Glomerular endothelial cell (primary cell): ENCODE measurements at places on chromosomes 13 and 19. TPM values are rescaled to one million over a fixed set of nuclear protein-coding genes. Genes with fewer than 3 reads are reported as not detected.

The ETV2 gene
- total RNA-seq: 0.70 and 2.3 TPM in 2 replicates

- no peak for DNase-seq
Observed at GRCh38 chr13:25175026-25175425, 2.9 kb upstream of the AMER2 start.

DNA sequence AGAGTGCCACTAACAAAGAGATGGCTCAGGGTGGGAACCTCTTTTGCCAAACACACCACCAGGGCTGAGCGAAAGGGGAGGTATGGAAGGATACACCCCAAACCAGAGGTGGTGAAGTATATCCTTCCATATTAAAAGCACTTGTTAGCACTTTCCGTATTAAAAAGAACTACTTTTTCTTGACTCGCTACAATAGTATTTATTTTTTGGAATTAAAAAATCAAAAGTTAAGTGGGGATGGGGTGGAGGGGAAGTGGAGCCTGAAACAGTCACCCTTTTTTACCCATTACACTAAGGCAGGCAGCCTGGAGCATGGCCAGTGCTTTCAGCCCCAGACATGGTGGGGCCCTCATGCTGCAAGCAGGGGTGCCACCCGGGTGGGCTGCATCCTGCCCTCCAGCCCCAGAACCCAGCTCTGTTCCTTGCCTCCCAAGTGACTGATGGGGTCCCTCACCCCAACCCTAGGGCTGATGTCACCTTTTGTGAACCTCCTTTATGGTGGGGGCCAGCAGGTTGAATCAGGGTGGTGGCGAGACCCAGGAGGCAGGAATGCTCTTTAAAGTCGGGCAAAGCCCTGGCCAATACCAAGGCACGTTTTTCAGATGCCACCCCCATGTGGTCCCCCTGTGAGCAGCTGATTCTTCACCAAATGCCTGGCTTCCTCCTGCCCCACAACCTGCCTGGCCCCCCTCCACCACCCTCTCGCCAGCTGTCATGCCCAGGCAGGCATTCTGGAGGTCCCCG, 31.0 kb downstream of the LYL1 start:
- DNase-seq: no peak

- DNase-seq: no peak
Observed at GRCh38 chr19:48443256-48443655, 2.5 kb upstream of the GRWD1 start.

GRCh38 chr13:85671336-85671735, 127.9 kb downstream of the SLITRK6 start:
- no peak for DNase-seq

DNA sequence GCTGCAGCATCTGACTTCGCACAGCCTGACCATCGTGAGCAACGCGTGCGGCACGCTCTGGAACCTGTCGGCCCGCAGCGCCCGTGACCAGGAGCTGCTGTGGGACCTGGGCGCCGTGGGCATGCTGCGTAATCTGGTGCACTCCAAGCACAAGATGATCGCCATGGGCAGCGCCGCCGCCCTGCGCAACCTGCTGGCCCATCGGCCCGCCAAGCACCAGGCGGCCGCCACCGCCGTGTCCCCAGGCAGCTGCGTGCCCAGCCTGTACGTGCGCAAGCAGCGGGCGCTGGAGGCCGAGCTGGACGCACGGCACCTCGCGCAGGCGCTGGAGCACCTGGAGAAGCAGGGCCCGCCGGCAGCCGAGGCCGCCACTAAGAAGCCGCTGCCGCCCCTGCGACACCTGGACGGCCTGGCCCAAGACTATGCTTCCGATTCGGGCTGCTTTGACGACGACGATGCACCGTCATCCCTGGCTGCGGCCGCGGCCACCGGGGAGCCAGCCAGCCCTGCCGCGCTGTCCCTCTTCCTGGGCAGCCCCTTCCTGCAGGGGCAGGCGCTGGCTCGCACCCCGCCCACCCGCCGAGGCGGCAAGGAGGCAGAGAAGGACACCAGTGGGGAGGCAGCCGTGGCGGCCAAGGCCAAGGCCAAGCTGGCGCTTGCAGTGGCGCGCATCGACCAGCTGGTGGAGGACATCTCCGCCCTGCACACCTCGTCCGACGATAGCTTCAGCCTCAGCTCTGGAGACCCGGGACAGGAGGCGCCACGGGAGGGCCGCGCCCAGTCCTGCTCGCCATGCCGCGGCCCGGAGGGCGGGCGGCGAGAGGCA, 13.6 kb downstream of the C19orf25 start:
- DNase-seq: no peak

GRCh38 chr13:110407531-110407930, 100.4 kb downstream of the COL4A2 start:
- DNase-seq: no peak

DNA sequence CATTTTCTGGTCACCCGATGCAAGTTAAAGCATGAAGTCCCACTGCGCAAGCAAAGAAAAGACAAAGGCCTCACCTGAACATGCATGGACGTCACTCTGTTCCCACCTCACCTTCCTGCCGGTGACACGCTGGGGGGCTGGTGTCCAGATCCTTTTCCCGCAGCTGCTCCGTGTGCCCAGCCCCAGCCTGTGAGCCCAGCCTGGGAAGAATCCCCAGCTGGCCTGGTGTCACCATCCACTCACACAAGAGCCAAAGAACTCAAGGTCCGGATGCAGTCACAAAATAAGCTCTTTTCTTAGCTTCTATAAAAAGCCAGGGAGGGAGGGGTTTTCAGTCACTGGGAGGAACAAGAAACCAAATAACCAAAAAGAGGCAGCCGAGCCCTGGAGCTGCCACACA, 249.9 kb downstream of the COL4A1 start:
- no peak for DNase-seq

GRCh38 chr19:1433119-1434039, 4.8 kb upstream of the RPS15 start:
- no peak for DNase-seq

The ATP4B gene
- total RNA-seq: 0.58 TPM in 1 of 2 replicates, not detected in the other

GRCh38 chr19:4829001-4829712, 2.4 kb downstream of the TICAM1 start:
- no peak for DNase-seq

GRCh38 chr13:97435794-97436193, 1.8 kb downstream of the RAP2A start:
- no peak for DNase-seq

- DNase-seq: no peak
Observed at GRCh38 chr19:10586396-10586795, 716 bp downstream of the AP1M2 start.

DNA sequence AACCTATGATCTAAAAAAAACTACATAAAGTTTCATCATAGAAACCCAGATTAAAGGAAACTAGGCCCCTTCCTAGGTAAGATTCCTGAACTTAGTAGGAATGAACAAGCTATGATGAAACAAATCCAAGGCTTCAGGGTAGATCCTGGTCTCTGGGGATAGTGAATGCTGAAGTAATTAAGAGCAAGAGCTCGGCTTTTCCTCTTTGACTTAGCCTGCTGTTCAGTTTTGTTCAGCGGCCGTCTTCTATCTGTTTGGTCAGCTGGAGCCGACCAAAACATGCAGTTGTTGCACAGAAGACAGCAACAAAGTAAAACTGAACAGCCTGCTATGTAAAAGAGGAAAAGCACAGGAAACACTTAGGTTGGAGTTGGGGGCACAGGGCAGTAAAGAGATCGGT, 44.1 kb upstream of the RFXAP start:
- no peak for DNase-seq

The SCN1B gene
- 4.7 and 21.2 TPM in 2 replicates for total RNA-seq

DNA sequence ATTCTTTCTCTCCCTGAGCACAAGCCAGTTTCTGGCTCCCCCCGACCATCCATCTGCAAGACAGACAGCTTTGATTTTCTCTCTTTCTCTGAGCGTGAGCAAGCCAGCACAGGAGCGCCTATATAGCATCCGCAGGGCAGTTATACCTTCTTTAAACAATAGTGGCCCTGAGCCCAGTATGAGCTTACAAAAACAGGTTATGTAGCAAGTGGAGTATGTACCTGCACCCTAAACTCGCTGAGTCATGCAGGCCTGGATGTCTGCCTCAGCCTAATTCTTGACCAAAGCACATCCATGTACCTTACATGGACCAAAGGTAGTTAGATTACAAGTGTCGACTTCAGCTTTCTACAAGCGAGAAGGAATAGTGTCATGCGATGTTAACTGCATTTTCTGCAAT, 61.7 kb downstream of the RAP2A start:
- no peak for DNase-seq

The ZNF540 gene
- 0.18 and 0.34 TPM in 2 replicates for total RNA-seq

The ZBTB32 gene
- not detected in 2 replicates for total RNA-seq

GRCh38 chr13:61857198-61857597, 441.5 kb upstream of the PCDH20 start:
- no peak for DNase-seq

- no peak for DNase-seq
Observed at GRCh38 chr19:5693195-5694166, 3.4 kb downstream of the RPL36 start.

The YJEFN3 gene
- 0.53 TPM in 1 of 2 replicates, not detected in the other for total RNA-seq

- DNase-seq: no peak
Observed at GRCh38 chr19:47895165-47895782, 9.2 kb upstream of the SULT2A1 start.

DNA sequence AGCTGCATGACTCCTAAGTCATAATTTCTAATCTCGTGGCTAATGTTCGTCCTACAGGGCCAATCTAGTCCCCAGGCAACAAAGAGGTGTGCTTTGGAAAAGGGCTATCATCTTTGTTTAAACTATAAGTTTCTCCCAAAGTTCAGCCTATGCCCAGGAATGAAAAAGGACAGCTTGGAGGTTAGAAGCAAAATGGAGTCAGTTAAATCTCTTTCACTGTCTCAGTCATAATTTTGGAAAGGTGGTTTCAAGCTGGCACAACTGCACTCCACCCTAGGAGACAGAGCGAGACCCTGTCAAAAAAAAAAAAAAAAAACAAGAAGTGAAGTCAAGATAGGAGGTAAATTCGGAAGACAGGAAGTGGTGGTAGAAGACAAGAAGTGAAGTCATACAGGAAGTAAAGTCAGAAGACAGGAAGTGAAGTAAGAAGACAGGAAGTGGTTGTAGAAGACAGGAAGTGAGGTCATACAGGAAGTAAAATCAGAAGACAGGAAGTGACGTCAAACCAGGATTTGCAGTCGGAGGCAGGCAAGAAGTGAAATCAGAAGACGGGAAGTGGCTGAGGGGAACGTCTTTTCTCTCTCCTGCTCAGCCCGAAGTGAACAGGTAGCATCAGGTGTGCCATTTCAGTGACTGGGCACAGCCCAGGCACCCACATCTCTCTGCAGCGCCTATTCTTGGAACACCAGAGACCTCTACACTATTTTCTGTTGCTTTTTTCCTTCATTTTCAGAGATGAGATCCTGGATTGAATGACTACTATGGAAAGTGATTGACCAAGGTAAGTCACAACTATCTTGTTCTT, 32.2 kb downstream of the GP6 start:
- DNase-seq: peak; percentile 14

DNA sequence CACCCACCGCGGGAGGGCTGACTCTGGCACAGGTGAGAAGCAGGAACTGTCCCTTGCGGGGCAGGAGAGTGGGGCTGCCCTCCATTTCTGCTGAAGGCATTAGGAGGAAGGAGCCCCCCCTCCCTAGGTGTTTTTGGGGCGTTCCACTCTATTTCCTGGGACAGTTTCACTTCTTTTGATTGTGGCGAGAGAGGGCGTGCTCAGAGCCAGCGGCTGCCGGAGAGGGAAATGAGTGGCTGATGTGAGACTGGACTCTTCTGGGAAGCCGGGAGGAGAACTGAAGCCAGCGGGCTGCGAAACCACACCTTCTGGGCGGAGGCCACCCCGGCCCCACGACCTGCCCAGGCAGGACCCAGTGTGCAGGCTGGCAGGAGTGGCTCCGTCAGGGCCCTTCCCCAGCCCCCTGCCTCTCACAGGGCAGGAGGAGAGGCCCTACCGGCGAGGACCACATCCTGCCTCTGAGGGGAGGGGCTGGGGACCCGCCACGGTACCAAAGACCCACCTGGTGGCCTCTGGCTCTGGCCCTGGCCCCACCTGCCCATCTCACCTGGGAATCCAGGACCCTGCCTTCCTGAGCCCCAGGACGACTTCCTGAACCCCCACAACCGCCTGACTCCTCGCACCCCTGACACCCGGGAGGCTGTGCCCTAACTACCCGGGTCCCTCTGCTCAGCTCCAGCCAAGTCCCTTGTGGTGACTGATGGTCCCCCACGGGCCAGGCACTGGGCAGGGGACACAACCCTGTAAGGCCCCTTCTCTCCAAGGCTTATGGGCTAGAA, 25.9 kb downstream of the MPND start:
- DNase-seq: no peak

DNA sequence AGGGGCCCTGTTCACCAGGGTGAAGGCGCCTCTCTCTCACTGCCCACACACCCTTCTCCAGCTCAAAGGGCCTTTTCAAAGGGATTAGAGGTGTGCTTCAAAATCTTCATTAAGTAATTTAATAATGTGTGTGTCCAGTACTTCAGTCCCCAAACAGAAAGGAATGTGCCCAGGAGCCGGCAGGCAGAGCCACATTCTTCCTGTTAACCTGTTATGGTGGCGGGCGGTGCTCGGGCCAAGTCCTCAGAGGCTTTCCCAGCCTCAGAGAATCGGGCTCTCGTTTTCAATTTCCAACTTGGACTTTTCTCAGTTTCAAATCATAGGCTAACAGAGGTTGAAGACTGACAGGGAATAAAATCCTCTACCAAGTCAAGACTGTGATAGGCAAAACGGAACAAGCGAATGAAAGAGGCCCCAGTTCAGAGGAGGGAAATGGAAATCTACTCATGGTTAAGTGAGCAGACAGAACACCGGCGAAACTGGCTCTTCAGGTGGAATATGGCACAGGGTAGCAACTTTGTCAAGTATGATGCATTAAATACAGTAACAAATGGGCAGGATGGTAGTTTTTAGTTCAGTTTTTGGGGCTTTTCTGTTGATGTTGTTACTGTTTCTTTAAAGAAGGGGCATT, 68.6 kb downstream of the FOXO1 start:
- no peak for DNase-seq

The MEIS3 gene
- total RNA-seq: 0.63 and 1.6 TPM in 2 replicates
